GM20000 (cell line): ENCODE measurements at places on chromosomes 4 and X.

DNA sequence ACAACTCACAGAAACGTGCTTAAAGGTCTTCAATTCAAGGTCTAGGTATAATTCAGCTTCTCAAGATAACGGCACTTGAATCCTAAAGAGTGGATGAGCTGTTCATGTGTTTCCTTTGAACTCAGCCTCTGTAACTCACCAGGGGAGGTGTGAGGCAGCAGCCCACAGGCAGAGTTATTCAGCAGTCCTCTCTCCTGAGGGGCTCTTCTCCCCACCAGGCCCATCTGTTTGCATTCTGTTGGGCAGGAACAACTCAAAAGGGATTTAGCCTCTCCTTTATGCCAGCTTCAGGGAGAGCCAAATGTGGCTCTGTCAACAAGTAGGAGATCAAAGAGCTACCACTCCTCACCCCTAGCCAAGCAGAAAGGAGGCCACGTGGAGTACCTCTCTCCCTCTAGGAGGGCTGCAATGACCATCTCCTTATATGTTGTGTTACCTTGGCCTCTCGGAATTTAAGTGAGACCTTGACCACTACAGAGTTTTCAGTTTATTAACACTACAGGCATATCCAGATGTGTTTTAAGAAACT lies 151.2 kb downstream of the SPATA18 start:
- DNase-seq = no peak

DNA sequence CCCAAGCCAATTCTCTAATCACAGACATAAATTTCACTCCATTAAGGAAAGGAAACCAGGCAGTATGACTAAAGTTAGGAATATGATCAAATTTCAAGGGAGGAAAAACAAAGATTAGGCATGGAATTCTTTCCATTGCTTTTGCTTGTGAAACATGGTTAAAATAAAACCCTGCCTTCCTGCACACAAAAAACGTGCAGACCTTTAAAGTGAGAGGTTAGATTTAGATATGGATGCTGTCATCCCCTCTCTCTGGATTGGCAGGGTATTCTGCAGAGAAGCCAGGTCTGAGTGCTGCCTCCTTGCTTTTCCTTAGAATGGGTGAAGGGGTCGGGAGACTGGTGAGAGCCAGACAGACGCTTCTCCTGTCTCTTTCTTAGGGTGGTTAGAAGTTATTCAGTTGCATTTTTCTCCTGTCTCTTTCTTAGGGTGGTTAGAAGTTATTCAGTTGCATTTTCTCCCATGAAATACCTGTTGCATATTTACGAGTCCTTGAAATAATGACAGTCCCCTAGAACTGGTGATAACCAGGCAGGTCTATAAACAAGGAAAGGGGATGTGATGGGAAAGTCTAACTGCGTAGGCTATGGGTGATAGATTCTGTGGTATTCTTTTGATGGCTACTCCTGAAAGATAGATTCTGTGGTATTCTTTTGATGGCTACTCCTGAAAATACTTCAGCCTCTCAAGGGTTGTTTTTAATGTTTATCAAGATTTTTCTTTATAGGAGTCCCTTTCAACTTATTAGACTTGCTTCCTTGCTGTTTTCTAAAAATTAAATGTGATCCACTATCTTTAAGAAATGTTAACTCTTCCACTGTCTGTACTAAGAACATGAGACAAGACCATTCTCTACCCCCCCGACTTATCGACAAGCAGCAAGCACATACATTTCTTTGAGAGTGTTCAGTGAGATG lies 163.6 kb downstream of the SPRY1 start:
- no peak for DNase-seq

DNA sequence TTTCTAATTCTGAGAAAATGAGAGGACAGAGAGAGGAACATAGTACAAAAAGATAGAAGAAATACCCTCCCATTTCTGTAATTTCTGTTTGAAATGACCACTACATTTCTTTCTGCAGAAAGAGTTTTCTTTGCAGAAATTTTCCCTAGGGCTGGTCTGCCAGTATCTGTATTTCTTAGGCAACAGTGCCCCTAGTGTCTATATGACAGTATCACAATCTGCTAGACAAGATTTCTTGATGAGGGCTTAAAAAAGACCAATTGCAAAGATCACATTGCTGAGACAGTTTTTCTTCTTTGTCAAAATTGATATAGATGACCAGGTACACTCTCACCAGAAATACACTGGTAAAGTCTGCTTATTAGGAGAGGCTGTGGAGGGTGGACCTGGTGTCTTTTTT lies 81.0 kb upstream of the ZDHHC15 start:
- peak; percentile 13 for DNase-seq

- DNase-seq = peak; percentile 2
Measured at GRCh38 chr4:173924561-173924960, 358.9 kb downstream of the FBXO8 start.

DNA sequence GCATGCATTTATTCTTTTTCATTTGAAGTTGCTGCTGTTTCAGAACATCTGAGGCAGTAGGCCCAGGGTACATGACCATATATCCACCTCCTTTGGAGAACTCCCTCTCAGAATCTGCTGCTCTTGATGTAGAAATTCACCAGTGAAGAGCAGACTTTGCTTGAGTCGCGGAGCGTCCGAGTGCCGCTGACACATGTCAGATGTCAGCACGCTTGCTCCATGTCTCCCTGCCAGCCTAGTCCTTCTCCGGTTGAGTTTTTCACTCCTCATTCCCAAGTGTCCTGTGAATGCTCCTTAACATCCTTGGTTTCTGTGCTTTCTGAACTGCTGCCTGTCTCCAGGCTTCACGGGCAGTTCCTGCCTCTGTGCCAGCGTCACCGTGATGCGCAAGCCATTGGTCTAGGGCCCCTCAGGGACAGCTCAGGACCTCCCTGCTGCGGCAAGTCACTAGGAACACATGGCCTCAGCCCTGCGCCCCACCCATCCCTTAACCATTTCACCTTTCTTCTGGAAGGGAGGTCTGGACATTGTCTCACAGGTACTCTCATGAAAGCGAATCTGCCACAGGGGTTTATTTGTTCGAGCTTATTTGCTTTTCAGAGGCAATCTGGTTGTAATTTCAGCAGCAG lies 93.1 kb upstream of the RBPJ start:
- DNase-seq = no peak

GRCh38 chrX:35919536-35920309 lies at the start of gene CFAP47:
Gene CFAP47 (plus strand): TSS chrX:35919734. CDS start chrX:35919800, 66 bp downstream.
- DNase-seq = no peak

DNA sequence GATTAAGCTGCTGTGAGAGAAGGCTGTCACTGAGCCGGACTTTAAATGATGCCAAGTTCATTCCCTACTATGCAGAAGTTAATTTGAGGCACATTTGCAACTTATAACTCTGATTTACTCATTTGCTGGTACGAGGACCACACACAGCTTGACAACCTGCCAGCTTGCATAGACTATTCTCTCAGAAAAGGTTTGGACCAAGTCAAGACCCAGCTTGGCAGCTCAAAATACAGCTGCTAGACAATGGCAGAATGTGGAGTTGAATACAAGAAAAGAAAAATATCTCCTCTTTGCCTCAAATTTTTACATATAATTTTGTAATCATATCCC lies 338.9 kb downstream of the DHX15 start:
- DNase-seq = no peak

DNA sequence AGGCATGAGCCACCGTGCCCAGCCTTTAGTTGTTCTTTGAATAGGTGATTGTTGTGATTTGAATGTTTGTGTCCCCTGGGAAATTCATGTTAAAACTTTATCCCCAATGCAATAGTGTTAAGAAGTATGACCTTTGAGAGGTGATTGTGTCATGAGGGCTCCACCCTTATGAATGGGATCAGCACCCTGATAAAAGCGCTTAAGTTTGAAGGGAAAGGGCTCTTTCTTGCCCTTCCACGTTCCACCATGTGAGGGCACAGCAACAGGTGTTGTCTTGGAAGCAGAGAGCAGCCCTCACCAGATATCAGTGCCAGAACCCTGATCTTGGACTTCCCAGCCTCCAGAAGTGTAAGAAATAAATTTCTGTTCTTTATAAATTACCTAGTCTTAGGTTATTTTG lies 33.7 kb upstream of the RP2 start:
- DNase-seq = no peak
